ENCODE measurements at places on chromosomes 7 and 10. TPM values are rescaled to one million over a fixed set of nuclear protein-coding genes. Genes with fewer than 3 reads are reported as not detected.
A peak's percentile ranks its signal among the peaks of the same experiment; 100 is the strongest.

Gene VSIR
- 36.9 TPM for polyA plus RNA-seq

- DNase-seq, result peak; percentile 19
Measured at GRCh38 chr10:35089611-35090161, 455 bp downstream of the CUL2 start.

DNA sequence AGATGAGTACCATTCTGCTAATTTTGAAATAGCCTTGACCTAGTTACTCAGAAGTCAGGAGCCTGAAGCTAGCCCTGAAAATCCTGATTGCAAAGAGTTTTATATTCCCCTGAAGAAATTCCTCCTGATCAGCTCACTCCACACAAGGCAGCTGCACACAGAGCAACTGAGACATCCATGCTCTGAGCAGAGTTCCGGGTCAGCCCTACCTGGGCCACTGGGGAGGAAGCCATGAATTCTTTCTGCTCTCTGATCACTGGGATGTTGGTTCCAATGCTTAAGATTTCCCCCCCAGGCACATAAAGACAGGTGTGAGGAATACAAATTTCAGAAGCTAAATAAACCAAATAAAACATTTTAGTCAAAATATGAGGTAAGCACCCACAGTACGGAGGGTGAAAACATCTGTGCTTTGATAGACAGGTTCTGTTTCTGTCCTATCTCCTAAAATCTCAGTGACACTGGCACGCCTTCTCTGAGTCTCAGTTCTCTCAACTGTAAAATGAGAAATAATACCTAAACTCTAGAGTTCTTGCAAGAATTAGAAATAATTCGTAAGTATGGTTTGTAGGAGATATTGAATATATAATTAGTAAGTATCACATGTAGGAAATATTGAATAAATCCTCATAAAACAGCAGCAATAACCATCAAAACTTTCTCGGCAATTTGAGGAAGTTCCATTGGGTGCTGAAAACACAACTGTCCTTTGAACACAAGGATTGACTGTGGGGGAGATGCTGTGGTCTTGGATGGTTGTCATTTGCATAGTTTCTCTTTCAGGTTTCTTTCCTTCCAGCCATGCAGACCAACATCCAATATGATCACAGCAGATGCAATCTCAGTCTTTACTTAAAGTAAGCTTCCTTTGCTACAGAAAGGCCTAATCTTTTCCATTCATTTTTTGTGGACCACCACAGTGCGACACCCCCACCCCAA lies 133.0 kb upstream of the TNS3 start:
- DNase-seq, result no peak

Gene LDB3
- 14.4 TPM for polyA plus RNA-seq

Gene CHCHD3
- polyA plus RNA-seq, result 96.1 TPM
